HFFc6 (cell line): ENCODE measurements at places on chromosomes 7 and 10.

GRCh38 chr10:44383749-44384600 lies 922 bp downstream of the CXCL12 start:
- DNase-seq: peak; percentile 30

- no peak for DNase-seq
Observed at GRCh38 chr7:20038676-20039075, 178.5 kb downstream of the MACC1 start.

GRCh38 chr10:96176985-96177384 lies 46.9 kb downstream of the ZNF518A start:
- no peak for DNase-seq

DNA sequence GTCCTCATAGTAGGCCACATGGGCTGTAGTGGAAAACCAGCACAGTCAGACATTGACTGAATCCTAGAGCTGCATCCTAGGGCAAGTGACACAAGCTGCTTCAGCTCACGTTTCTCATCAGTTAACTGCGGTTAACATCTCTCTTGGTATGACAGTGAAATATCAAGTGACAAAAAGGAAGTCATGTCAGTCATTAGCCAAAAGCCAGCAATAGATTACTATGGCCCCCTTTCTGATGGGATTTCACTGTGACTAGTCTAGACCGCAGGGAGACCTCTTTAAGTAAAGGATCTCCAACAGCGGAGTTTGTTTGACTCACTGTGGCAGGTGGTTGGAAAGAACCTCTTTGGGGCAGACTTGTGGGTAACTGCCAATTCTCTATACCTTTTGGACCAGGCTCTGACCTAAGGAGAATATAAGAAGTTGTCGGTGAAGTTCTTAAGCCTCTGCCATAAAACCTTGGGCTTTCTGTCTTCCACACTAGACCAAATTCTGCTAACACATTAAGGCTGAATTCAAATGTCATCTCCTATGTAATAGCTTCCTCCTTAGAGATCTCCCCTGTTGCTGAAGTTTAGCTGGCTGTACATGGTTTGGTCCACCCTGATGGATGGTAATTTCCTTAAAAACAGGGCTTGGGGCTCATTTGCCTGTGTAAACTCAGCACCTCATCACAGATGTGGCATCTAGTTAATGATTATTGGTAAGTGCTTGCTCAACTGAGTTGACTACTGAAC lies 115.3 kb downstream of the SGMS1 start:
- DNase-seq: no peak

DNA sequence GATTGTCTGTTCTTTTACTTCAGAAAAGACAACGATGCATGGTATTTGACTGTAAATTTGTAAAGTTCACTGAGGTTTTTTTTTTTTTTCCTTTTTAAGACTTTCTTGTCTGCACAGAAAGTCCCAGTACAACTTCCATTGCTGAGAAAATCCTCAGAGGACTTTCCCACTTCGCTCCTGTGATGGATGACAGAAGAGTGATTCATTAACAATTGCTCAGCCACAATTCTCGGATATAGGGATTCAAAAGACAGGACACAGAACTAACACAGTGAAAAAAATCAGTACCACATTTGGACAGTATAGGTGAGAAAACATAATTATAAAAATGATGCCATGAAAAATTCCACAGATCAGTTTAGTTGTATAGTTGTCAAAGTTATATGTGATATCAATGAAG lies 48.0 kb downstream of the SEC23IP start:
- no peak for DNase-seq

DNA sequence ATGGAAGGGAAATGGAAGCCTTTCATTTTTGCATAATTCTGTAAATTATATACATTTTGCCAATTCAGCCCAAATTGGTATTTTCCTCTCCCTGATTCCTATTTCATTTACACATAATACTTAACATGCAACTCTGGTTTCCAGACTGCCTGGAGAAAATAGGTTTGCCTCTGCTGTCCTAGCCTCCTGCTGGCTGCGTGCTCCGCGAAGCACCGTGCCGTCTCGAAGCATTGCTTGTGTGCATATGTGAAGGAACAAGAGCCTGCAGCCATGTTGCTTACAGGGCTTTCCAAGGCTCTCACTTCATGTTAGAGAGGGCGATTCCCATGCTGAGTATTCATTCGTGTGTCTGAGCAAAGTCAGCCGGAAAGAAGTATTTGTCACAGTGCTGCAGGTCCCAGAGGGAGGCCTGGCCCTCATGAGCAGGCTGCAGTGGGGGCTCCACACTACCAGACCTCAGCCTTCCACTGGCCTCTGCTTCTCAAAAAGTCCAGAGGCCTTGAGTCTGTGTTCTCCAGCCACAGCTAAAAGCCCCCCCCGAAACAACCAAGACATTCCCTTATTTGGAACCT lies 66.5 kb downstream of the CLRN3 start:
- no peak for DNase-seq
